ENCODE measurements at places on chromosomes 16 and 17. TPM values are rescaled to one million over a fixed set of nuclear protein-coding genes. Genes with fewer than 3 reads are reported as not detected.
A peak's percentile ranks its signal among the peaks of the same experiment; 100 is the strongest.

GRCh38 chr17:68906638-68907037 lies 48.6 kb downstream of the ABCA8 start:
- DNase-seq, result no peak

- no peak for DNase-seq
Measured at GRCh38 chr17:18980682-18981334, 23.8 kb downstream of the FAM83G start.

DNA sequence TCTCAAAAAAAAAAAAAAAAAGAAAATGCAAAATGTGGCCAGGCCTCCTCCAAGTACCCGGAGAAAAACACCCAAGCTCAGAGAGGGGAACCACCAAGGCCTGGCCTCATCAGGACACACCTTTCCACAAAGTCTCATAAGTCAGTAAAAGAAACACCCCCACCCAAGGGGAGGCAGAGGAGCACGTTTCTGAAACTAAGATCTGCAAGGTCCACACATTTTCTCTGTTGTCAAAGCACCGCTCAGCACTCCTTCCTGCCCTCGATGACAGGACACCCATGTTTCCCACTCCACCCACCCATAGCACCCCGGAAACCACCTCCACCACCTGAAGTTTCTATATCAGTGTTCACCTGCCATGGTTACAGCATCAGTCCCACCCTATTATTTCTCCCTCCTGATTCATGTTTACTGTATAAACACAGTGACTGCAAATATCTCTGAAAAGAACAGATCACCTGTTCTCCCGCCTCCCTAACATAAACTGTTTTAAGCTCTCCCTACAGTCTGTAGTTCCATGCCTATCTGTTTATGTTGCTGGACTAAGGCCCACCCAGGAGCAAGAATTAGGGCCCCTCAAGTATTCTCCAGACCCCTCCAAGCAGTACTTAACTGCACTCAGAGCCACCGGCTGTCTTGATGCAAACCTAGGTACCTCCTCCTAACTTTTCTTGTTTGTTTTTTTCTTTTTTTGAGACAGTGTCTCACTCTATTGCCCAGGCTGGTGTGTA lies 2.0 kb downstream of the CORO7 start:
- DNase-seq, result no peak

DNA sequence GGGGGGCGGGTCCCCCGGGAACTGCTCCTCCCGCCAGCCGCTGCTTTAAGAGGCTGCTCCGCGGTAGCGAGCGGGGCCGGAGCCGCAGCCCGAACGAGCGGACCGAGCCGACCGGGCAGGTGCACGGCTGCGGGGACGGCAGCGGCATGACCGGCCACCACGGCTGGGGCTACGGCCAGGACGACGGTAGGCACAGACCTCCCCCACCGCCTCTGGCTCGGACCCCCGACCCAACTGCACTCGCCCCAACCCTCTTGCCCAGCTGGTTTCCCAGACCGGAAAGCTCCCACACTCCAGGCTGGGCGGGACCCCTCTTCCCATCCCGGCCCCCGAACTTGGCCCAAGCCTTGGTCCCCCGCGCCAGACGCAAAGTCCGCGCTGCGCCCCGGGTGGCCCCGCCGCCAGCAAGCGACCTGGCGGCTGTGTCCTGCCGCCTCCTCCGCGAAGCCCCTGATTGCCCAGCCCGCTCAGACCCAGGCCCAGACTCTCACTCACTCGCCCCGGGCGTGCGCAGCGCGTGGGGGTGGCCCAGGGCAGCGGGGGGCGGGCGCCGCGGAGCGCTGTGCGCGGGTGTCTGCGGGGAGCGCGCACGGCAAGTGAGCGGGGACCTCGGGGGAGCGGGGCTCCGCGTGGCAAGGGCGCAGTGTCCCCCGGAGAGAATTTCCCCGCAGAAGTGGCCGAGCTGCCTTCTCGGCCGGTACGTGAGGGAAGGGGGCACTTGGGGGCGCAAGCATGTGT lies at the start of gene CA7:
Gene CA7, plus strand, starts transcription at position 73 of the 738 bp plus-strand sequence. Its CDS starts 74 bp downstream, at position 147.
- no peak for DNase-seq

- DNase-seq, result no peak
Measured at GRCh38 chr17:30821871-30822723, 2.4 kb downstream of the CRLF3 start.

DNA sequence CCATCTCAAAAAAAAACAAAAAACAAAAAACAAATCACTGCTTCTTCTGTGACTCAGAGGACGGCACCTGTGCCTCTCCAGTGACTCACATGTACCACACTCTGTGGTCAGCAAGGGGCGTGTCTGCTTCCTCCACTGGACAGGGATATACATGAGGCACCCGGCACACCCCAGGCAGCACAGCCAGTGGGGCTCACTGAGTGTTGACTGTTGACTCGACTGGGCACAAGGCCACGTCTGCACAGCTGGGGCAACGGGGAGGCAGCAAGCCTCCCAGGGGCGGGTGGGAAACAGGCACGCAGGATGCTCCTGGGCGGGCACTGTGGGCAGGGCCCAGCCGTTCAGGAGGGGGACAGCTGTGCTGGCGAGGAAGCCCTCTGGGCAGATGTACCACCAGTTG lies 64.1 kb downstream of the TIMM22 start:
- DNase-seq, result peak; percentile 97

- no peak for DNase-seq
Measured at GRCh38 chr16:64590513-64590912, 531.4 kb downstream of the CDH11 start.

GRCh38 chr16:53249331-53249730 lies 184.9 kb upstream of the RBL2 start:
- no peak for DNase-seq

Gene CCDC200
- total RNA-seq, result not detected

- no peak for DNase-seq
Measured at GRCh38 chr16:57730771-57731730, 4.5 kb upstream of the KATNB1 start.

DNA sequence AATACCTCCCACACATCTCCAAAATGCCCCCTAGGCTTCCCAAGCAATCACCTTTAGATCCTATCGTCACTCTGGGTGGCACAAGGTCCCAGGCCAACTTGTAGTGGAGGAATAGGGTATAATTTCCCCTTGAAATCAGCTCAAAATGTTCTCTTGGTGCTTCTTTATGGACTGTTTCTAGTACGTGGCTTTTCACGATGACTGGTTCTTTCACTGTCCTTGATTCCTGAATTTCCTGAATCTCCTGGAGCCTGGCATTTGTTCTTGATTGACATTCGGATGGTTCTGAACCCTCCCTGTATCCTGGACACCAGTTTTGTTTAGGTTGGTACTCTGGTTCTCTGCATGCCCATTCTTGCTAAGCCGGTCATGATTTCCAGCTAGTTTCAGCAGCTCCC lies 6.9 kb upstream of the VPS53 start:
- no peak for DNase-seq

DNA sequence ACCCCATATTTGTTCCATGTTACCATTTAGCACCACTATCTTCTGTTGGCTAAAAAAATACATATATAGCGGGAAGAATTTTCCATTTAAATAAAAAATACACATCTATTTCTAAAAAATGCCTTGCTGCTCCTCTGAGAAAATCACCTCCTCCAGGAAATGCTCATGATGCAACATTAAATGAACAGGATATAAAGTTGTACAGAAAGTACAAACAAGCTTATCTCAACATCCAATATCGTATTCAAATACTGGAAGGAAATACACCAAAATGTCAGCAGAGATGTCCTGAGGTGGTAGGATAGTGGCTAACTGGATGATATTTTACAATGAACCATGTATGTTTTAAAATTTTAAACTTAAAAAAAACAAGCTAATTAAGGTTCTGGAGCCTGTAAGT lies 21.3 kb downstream of the GNA13 start:
- DNase-seq, result no peak

GRCh38 chr17:81870131-81870980 lies 781 bp downstream of the ARHGDIA start:
- no peak for DNase-seq

Gene CPNE7
- total RNA-seq, result 11.5 TPM

DNA sequence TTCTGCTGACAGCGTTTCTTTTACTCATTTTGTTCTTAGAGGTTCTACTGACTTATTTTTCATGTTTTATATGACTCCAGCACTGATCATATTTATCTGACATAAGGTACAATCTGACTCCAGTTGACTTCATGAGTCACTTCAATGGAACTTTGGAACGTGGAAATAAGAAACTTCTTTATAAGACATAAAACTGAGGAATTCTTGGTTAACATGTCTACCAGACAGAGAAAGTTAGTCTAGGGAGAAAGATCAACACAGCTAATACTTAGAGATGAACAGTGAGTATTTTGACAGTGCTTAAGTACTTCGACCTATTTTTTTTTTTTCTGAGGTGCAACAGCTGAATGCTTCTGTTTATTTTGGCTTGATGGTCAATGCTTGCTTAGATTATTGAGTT lies 679.5 kb downstream of the KCNJ2 start:
- peak; percentile 4 for DNase-seq

Gene HSD11B2
- 0.96 TPM for total RNA-seq

Gene NFATC2IP
- total RNA-seq, result 18.4 TPM

DNA sequence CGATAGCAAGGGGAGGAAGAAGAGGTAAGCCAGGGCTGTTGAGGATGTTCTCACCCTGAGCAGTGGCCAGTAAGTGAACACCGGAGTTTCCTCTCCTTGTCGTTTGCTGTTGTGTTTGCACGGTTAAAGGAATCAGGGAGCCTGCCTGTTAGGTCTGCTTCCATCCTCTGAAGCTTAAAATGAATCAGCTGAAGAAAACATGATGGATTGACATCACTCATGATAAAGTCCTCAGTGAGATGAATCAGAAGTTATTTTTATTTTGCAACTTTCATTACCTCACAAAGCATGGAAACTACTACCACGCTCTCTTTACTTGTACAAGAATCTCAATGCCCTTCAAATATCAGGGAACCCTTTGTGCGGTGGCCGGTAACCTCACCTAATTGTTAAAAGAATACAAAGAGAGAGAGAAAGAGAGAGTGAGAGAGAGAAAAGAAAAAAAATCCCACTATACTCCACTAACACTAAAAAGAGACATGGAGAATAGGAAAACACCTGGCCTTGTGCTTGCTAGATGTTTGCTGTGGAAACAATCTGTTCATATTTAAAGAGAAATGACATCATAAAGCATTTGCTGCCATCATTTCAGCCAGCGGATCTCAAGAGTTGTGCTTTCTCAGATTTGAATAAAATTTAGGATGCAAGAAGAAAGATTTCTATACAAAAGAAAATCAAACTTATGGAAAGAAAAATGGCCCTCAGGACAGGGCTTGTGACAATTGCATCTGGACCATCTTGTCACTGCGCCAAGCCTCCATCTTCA lies 441.6 kb upstream of the SALL1 start:
- peak; percentile 14 for DNase-seq

- no peak for DNase-seq
Measured at GRCh38 chr16:87791295-87792204, 25.8 kb upstream of the KLHDC4 start.

- DNase-seq, result peak; percentile 68
Measured at GRCh38 chr17:55750750-55751657, at the start of gene PCTP. Gene PCTP, plus strand, starts transcription at chr17:55751051. Its CDS starts 53 bp downstream, at chr17:55751104.

GRCh38 chr16:30984669-30985400 lies at the start of gene HSD3B7:
Gene HSD3B7, plus strand, starts transcription at chr16:30985207. Its CDS starts 452 bp downstream, at chr16:30985659.
- DNase-seq, result no peak

Gene TBC1D3G
- total RNA-seq, result not detected

DNA sequence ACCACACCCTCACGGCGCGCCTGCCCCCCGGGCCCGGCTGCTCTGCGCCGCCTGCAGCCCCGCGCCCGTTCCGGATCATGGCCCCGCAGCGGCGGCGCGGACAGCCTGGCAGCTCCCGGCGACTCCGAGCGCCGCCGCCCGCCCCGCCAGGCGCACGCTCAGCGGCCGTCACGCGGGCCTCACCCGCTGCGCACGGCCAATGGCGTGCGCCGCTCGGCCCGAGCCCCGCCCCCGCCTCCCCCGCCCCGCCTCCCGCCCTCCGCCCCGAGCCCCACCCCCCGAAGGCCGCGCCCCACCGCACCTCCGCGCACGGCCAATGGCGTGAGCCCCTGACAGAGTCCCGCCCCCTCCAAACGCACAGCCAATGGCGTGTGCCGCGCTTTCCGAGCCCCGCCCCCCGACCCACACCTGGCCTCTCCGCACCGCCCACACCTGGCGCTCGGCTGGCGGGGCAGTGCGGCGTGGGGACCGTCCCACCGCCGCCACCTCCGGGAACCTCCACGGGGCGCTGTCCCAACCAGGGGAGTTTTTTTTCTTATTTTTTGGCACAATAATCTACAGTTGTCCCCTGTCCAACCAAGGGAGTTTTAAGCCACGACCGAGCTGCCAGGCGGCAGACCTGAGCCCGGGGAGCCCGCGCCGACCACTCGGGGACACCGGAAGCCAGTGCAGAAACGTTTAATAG lies at the start of gene PCYT2:
Gene PCYT2, minus strand, starts transcription at position 123 of the 685 bp plus-strand sequence. Its CDS starts 44 bp downstream, at position 79.
- DNase-seq, result no peak

DNA sequence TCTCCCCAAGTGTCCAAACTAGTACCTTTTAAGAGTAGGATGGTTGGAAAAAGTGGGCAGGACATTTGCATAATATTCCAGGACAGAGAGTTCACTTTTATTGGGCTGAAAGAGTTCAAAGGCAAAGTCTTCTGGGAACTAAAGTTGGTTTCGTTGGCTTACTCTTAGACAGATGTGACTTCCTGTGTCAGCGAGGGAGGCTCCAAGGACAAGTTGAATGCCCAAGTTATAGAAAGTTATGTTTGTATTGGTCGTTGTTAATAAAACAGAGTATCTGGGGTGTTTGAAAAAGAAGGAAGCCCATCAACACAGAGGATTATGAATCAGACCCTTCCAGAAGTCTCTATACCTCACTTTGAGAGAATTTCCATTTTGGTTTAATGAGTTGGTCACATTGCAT lies 117.3 kb upstream of the TBX2 start:
- no peak for DNase-seq

GRCh38 chr17:17741349-17742023 lies 60.2 kb downstream of the RAI1 start:
- DNase-seq, result no peak

DNA sequence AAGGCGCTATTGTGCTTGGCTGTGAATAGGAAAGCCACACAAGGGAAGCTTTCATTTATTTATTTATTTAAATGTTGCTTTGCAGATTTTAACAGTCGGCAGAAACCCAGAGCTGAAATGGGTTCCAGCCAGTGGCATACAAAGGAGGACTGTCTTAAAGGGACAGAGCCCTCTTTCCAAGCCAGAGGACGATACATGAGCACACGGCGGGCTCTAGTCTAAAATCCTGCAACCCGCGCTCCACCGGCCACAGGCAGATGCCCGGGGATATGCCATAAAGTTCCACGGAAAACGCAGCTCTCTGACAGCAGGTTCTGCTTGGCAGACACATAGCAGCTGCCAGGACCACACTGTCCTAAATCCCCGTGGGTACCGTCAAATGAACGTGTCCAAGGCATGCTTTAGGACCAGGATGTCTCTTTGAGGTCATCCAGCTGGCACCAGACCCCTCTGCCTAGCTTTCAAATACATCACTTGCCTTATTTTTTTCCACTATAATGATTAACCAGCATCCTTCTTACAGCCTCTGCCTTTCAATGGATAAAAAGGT lies 64.6 kb downstream of the CYTH1 start:
- DNase-seq, result no peak

Gene TM4SF5
- total RNA-seq, result not detected

Gene WSCD1
- 21.4 TPM for total RNA-seq

- DNase-seq, result no peak
Measured at GRCh38 chr16:12753203-12754023, 50.3 kb downstream of the CPPED1 start.

Measured in kidney epithelial cell (primary cell).